ENCODE measurements at places on chromosomes 7 and 10. TPM values are rescaled to one million over a fixed set of nuclear protein-coding genes. Genes with fewer than 3 reads are reported as not detected.

DNA sequence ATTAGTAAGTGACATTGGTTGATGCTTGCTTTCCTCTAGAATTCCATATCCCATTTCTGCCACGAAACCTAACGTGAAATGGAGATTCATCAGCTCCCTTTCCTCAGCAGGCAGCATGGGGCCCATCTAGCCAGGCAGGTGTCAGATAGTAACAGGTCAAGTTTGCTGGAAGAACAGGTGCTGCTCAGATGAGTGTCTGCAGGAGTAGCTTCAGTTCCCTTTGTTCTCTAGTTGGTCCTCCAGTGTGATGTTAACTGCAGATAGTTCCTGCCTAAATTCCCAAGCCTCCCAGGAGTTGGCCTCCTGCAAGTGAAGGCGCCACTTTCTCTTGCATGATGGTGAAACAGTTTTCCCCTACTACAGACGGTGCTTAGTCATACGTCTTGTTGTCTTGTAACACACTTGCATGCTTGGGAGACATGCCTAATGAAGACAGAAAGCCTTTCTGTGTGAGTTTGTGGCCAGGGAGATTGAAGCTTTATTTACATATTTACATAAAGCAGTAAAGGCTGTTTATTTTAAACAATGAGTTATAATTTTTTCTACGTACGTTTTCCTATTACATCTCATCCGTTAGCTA is 175.4 kb downstream of the CHN2 start:
- no peak for DNase-seq

DNA sequence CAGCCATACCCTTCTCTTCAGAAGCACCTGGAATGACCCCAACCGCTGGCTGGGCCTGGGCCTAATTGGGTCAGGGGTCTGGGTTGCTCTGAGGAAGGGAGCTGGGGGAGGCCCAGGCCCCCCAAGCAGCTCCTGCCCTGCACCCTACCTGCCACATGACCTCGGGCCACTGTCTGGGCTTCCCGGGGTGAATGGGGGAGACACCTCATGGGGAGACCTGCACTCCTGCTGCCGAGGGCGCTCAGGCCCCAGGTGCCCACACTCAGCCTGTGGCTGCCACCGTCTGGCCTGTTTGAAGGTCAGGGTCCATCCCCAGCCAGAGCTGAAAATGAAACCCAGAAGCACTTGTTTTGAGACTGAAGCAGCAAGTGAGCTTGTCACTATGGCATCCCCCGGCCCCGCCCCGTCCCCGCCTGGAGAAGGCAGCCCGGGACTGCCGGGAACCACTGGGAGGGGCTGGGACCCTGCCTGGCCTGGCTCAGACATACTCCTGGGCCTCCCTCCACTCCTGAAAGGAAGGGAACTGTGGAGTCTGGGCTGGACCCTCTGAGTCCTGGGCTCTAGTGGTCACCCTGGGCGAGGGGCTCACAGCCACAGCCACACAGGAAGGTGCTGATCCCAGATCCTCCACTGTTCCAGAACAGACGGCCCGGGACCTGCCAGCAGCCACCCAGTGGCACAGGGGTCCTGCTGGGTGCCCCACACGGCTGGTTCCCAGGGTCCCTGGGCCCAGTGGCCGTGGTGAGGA is 7.4 kb upstream of the MICALL2 start:
- DNase-seq = peak; percentile 96

- no peak for DNase-seq
These were observed 30.0 kb downstream of the CHCHD3 start for GRCh38 chr7:133051719-133052400.

GRCh38 chr10:28054228-28054860 is 55.5 kb upstream of the ODAD2 start:
- no peak for DNase-seq

The C7orf33 gene
- not detected for total RNA-seq

The LEP gene
- total RNA-seq = 1.5 TPM

The ITPRID1 gene
- not detected for total RNA-seq

DNA sequence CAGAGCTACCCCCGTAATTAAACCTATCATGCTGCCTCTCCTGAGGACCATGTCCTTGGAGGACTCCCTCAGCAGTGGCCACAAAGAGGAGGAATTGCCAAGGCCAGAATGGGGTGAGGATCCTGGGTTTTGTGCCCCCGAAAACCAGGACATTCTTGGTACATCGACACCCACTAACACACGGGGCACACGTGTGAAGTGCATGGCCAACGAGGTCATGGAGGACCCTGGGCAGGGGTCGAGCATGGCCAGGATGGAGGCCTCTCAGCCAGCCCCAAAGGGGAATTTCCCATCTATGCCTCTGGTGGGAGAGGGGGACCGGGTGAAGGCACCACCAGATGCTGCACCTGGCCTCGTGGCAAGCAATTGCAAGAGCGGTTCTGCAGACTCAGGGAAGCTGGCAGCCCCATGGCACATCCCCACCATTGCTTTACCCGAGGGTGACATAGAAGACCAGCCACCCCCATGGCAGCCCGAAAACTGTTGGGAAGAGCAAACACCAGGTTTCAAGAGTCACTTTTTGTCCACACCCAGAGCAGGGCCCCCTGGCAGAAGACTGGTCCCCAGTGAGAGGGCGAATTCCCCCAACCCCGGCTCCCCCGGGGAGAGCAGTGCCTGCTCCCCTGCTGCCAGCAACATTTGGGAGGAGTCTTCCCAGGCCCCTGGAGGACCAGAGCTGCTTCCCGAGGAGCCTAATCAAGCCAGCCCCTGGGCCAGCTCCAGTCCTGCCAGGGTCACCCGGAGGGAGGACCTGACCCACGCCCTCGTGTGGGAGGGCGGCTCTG is 26.4 kb downstream of the C10orf71 start:
- DNase-seq = no peak

DNA sequence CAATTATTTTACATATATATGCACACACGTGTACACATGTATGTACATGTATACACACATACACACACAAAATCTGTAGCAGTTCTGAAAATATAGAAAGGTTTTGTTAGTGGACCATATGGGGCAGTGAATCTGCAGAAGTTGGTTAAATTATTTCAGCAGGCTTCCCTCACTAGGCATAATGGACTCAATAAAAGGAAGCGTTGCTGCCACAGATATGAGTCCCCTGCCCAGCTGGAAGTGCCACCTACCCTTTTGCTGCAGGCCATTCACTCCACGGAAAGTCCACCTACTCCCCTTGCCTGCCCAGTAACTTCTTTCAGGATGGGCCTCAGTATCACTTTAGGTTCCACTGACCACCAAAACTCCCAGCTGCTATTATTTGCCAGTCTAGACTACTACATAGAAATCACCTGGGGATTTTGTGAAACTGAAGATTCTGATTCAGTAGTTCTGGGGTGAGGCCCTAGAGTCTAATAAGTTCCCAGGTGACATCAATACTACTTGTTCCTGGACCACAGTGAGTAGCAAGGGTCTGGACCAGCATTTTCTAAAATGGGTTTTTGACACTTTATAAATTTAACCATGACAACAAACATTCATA is 29.3 kb upstream of the CROT start:
- DNase-seq = no peak

DNA sequence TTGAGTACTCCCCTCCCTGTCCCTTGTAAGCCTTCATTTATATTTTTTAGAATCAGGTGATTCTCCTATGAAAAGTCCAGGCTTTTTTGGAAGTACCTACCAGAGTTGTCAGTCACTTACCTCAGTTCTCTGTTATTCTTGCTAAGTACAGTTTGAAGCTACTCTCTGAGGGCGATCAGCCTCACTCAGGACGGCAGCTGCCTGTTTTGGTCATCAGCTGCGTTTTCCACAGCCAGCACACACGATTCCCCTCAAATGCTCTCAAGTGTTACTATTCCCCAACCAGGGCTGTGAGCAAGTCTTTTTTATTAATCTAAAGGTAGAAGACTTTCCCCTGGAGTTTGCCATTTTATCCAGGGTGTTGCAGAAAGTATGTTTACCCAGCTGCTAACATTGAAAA is 328.6 kb downstream of the SUGCT start:
- no peak for DNase-seq

GRCh38 chr7:139345042-139345441 is 3.9 kb downstream of the FMC1 start:
- no peak for DNase-seq

Measured in posterior vena cava (tissue), 2 donors.